ENCODE measurements at places on chromosomes 16 and 17. TPM values are rescaled to one million over a fixed set of nuclear protein-coding genes. Genes with fewer than 3 reads are reported as not detected.
A peak's percentile ranks its signal among the peaks of the same experiment; 100 is the strongest.

Gene KCTD2
- 14.1 TPM for total RNA-seq

Gene LGALS9B
- not detected for total RNA-seq

Gene NLRC3
- total RNA-seq: 12.3 TPM

Gene ZACN
- total RNA-seq: 3.7 TPM

Gene FBXO39
- total RNA-seq: not detected

Gene SCNN1G
- total RNA-seq: not detected

Gene CNGB1
- not detected for total RNA-seq

Gene ADAD2
- total RNA-seq: 0.66 TPM

DNA sequence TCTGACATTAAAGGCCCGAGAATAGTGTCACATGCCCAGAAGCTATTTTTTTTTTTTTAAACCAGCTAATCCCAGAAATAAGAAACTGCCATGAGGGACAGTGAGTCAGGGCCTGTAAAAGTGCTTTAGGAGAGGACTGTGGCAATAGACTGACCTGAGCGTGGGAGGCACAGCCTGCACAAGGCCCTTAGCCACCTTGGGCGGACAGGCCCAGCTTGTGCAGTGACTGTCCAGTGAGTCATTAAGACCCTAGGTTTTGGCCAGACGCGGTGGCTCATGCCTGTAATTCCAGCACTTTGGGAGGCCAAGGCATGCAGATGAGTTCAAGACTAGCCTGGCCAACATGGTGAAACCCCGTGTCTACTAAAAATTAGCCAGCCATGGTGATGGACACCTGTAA, 343.0 kb upstream of the ZFHX3 start:
- DNase-seq: no peak
- no peak overlapping the region for H3K27ac ChIP-seq
- H3K36me3 ChIP-seq: no peaks in the 10 kb centered on the region
- H3K27me3 ChIP-seq: no peaks in the 10 kb centered on the region

DNA sequence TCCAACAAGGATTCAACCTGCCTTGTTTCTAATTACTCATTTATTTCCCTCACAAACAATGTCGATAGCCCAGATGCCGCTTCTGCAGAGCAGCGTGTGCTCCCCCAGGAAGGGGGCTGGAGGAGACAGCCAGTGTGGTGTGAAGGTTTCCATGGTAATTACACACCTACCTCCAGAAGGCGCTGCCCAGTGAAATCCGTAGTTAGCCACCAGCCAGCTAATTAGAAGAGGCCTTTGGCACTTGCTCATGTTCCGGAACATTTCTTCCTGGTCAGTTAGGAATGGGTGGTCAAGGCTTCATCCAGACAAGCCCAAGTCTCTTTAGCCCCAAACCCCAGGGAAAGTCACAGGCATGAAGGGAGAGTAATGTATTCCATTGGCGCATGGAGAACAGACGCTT, 342.5 kb upstream of the C16orf82 start:
- DNase-seq: no peak
- H3K27ac ChIP-seq: no peak overlapping the region
- H3K4me1 ChIP-seq: no peaks in the 10 kb centered on the region
- H3K4me3 ChIP-seq: no peak overlapping the region

DNA sequence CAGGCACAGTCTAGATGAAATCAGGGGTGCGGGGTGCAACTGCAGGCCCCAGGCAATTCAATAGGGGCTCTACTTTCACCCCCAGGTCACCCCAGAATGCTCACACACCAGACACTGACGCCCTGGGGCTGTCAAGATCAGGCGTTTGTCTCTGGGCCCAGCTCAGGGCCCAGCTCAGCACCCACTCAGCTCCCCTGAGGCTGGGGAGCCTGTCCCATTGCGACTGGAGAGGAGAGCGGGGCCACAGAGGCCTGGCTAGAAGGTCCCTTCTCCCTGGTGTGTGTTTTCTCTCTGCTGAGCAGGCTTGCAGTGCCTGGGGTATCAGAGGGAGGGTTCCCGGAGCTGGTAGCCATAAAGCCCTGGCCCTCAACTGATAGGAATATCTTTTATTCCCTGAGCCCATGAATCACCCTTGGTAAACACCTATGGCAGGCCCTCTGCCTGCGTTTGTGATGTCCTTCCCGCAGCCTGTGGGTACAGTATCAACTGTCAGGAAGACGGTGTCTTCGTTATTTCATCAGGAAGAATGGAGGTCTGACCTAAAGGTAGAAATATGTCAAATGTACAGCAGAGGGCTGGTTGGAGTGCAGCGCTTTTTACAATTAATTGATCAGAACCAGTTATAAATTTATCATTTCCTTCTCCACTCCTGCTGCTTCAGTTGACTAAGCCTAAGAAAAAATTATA, 1.6 kb downstream of the HBA1 start:
- H3K36me3 ChIP-seq: no peaks in the 10 kb centered on the region
- H3K27me3 ChIP-seq: peaks cover 53% of the 10 kb centered on the region
- no peak overlapping the region for H3K4me3 ChIP-seq
- H3K4me1 ChIP-seq: peaks cover 12% of the 10 kb centered on the region

DNA sequence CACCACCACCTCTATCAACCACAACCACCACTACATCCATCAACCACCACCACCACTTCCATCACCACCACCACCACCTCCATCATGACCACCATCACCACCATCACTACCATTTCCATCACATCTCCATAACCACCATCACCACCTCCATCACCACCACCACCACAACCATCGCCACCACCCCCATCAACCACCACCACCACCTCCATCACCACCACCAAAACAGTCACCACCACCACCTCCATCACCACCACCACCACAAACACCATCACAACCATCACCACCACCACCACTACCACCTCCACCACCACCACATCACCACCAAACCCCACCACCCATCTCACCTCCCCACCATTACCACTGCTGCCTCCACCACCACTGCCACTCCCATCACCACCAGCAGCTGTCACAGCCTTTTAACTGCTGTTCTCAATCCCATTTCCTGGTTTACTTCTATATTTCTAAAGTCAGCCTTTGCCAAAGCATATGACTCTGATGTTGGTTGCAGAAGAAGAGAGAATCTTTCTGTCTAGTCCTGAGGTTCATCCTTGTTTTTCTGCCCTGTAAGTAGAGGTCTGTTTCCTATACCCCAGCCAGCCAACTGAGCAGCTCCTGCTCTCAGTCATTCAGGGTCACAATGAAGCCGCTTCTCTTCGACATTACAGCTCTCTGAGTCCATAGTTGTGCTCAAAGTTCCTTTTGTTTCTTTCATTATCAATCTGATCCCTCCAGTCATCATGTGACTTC, 14.0 kb downstream of the MARCHF10 start:
- peak overlapping the region; percentile 18 for H3K27ac ChIP-seq
- peaks cover 5% of the 10 kb centered on the region for H3K36me3 ChIP-seq
- H3K4me3 ChIP-seq: peak overlapping the region; percentile 43
- no peak for DNase-seq
- peaks cover 13% of the 10 kb centered on the region for H3K4me1 ChIP-seq

DNA sequence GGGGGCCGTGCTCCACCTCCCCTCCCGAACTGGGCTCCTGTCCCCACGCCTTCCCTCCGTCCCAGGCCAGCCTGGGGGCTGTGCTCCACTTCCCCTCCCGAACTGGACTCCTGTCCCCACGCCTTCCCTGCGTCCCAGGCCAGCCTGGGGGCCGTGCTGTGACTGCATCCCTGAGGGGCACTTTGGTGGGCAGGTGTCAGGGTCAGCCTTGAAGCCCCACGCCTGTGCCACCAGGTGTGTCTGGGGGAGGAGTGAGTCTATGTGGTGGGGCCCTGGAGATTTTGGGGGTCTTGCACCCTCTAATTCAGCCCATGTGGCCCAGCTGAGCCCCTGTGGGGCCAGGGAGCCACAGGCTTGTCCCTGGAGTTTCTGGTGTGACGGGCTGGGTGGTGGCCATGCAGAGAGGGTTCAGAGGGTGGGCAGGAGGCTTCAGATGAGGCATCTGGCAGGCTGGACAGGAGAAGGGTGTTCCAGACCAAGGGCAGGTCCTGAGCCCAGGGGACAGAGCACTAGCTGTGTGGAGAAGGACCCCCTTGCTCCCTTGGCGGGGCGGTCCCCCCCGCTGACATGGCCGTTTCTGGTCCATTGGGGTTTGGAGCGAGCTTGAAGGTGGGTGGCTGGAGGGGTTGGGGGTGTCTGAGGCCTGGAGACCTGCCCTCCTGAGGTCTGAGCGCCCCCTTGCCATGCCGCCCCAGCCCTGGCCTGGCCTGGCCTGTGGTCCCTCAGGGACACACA, 8.2 kb downstream of the NHERF2 start:
- no peak for DNase-seq
- no peaks in the 10 kb centered on the region for H3K4me1 ChIP-seq
- H3K27ac ChIP-seq: no peak overlapping the region
- H3K27me3 ChIP-seq: no peaks in the 10 kb centered on the region

- H3K36me3 ChIP-seq: peaks cover 2% of the 10 kb centered on the region
- no peak for DNase-seq
- H3K4me3 ChIP-seq: no peak overlapping the region
- H3K27me3 ChIP-seq: peaks cover 4% of the 10 kb centered on the region
Measured at GRCh38 chr16:17512636-17513220, 42.0 kb upstream of the XYLT1 start.

- no peak overlapping the region for H3K27ac ChIP-seq
- no peaks in the 10 kb centered on the region for H3K27me3 ChIP-seq
- no peak overlapping the region for H3K4me3 ChIP-seq
Measured at GRCh38 chr16:82888591-82889001, 261.8 kb downstream of the CDH13 start.

DNA sequence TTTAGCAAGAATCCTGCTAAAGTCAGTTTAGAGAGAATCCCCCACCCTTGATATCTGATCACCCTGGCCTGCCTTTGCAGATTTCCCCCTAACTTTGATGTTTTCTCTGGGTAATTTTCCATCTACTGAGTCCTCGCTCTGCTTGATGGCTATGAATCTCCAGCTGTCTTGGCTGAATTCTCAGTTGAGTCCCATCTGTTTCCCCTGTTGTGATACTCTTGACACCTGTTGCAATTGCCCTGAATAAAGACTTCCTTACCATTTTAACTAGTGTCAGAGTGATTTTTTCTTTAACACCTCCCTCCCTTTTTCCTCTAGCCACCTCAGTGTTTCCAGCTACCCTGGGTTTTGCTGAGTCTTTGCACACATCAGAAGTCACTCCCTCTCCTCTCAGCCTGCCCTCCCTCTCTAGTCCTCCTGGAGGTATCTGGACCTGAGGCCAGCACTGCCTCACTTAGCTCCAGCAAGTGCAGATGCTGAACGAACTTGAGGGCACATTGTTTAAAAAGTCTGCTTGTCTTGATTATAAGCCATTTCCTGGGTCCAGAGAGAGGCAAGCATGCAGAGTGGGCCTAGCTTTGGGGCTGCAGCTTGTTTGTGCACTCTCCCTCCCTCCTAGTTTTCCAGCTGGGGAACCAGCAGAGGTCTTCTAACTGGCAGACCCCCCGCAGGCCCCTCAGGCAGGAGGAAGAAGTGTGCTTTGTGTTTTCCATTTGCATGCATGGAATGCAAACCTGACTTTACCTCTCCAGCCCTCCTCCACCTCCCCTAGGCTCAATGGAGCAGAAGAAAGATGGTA, 33.2 kb downstream of the SPACA3 start:
- H3K36me3 ChIP-seq: no peaks in the 10 kb centered on the region
- no peak overlapping the region for H3K4me3 ChIP-seq
- no peaks in the 10 kb centered on the region for H3K4me1 ChIP-seq
- H3K27me3 ChIP-seq: no peaks in the 10 kb centered on the region

- peaks cover 35% of the 10 kb centered on the region for H3K27me3 ChIP-seq
- no peaks in the 10 kb centered on the region for H3K36me3 ChIP-seq
Measured at GRCh38 chr16:50828164-50828702, 86.3 kb downstream of the CYLD start.

GRCh38 chr16:68512742-68513141, 26.3 kb upstream of the ZFP90 start:
- H3K27ac ChIP-seq: no peak overlapping the region
- H3K4me3 ChIP-seq: no peak overlapping the region

GRCh38 chr17:40558300-40558889, 6.9 kb downstream of the CCR7 start:
- H3K27me3 ChIP-seq: no peaks in the 10 kb centered on the region
- H3K4me3 ChIP-seq: peak overlapping the region; percentile 57
- peaks cover 96% of the 10 kb centered on the region for H3K36me3 ChIP-seq
- DNase-seq: no peak
- H3K4me1 ChIP-seq: peaks cover 74% of the 10 kb centered on the region

DNA sequence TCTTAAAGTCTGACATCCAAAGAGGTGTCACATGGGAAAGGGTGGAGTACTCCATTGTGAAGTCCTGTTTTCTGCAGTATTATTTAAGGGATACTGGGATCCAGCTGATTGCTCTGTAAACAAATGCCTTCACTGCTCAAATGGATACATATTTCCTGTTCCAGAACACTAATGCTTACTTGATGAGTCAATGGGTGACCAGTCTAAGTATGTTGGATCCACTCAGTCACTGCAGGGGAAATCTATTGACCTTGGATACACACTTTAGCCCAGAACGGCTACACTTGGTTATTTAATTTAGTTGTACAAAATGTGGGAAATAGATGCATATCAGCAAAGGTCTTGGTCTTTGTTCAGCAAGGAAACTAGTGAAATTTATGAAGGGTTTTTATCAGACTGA, 261.4 kb downstream of the MAP2K4 start:
- H3K27me3 ChIP-seq: no peaks in the 10 kb centered on the region
- DNase-seq: no peak
- H3K27ac ChIP-seq: no peak overlapping the region
- H3K36me3 ChIP-seq: no peaks in the 10 kb centered on the region
- no peak overlapping the region for H3K4me3 ChIP-seq

DNA sequence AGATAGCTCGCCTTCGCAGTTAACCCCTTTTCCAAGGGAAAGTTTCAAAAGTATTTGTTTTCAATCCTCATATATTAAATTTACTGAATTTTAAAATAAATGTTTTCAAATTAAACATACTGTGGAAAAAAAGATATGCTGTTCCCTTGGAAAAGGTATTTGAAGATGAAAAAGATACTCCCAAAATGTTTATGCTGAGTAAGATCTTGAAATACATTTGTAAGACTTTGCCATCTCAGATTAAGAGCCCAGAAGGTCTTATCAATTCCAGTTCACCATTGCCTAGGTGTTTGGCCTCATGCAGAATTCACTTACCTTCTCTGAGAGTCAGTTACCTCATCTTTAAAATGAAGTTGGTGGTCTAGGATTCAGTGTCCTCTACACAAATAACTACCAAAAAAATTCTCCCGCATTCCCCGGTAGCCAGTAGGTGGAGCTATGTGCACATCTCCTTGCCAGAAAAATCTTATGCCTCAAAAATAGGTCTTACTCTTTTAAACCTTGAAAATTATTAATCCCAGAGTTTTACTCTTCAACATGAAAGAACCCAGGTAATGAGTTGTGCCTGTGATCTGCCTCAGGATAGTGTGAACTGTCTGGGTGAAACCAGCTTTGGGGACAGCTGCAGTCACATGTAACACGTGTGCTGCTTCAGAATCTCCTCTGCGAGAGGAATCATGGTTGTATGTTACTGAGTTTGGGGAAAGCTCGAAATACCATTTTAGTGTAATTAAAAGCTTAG, 178.3 kb downstream of the MRTFB start:
- no peaks in the 10 kb centered on the region for H3K27me3 ChIP-seq
- no peak overlapping the region for H3K4me3 ChIP-seq
- DNase-seq: peak; percentile 40
- peaks cover 9% of the 10 kb centered on the region for H3K36me3 ChIP-seq
- peaks cover 3% of the 10 kb centered on the region for H3K4me1 ChIP-seq

- DNase-seq: no peak
- H3K4me1 ChIP-seq: no peaks in the 10 kb centered on the region
- H3K36me3 ChIP-seq: no peaks in the 10 kb centered on the region
- peaks cover 9% of the 10 kb centered on the region for H3K27me3 ChIP-seq
- H3K27ac ChIP-seq: no peak overlapping the region
Measured at GRCh38 chr16:49023050-49023449, 258.6 kb downstream of the CBLN1 start.
